ENCODE measurements at places on chromosomes 13 and 19. TPM values are rescaled to one million over a fixed set of nuclear protein-coding genes. Genes with fewer than 3 reads are reported as not detected.

ZNF160 gene
- 26.8 TPM for total RNA-seq

JOSD2 gene
- 66.9 TPM for total RNA-seq

SIGLECL1 gene
- total RNA-seq = not detected

FPR3 gene
- 19.1 TPM for total RNA-seq

Data from lung (tissue), 17 donors.